ENCODE measurements at places on chromosomes 13 and 19.
A peak's percentile ranks its signal among the peaks of the same experiment; 100 is the strongest.

DNA sequence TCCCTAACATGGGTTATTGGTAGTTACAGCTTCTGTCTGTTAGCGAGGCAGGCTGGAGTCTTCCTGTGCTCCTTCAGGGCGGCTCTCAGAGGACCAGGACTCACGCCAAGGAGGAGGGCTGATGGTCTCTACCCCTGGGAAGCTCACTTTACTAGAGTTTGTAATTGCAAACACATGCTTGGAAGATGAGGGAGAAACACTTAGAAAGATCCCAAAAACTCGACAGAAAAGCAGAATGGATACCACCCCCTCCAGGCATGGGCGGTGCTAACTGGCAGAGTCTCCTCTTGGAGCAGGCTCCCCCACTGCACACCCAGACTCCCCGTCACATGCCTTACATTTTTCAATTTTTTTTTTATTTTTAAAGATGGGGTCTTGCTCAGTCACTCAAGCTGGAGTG, 62.0 kb downstream of the PARP4 start:
- no peaks in the 10 kb centered on the region for H3K27me3 ChIP-seq
- DNase-seq: no peak
- H3K36me3 ChIP-seq: peaks cover 12% of the 10 kb centered on the region

- no peak overlapping the region for H3K4me3 ChIP-seq
- H3K4me1 ChIP-seq: peaks cover 44% of the 10 kb centered on the region
- DNase-seq: peak; percentile 59
- no peaks in the 10 kb centered on the region for H3K27me3 ChIP-seq
- no peak overlapping the region for H3K27ac ChIP-seq
Observed at GRCh38 chr13:114099918-114100445, 32.4 kb downstream of the RASA3 start.

DNA sequence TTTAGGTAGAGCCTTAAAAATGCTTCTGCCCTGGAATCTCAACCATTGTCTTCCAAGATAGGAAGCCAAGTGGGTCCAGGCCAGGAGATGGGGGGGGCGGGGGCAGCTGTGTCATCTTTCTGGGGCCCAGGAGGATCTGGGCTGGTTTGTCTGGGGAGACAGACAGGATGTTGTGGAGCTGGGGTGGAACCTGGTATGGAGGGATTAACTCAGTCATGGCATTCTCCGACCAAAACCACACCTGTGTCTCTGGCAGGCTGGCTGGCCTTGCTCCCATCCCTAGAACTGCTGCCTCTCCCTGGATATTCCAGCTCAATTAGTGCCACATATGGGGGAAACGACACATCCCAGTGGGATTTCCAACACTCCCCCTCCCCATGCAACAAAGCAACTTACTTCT, 2.7 kb upstream of the MAP2K7 start:
- H3K4me1 ChIP-seq: peaks cover 25% of the 10 kb centered on the region
- H3K27ac ChIP-seq: no peak overlapping the region
- H3K36me3 ChIP-seq: no peaks in the 10 kb centered on the region
- H3K4me3 ChIP-seq: no peak overlapping the region
- H3K27me3 ChIP-seq: peaks cover 2% of the 10 kb centered on the region

DNA sequence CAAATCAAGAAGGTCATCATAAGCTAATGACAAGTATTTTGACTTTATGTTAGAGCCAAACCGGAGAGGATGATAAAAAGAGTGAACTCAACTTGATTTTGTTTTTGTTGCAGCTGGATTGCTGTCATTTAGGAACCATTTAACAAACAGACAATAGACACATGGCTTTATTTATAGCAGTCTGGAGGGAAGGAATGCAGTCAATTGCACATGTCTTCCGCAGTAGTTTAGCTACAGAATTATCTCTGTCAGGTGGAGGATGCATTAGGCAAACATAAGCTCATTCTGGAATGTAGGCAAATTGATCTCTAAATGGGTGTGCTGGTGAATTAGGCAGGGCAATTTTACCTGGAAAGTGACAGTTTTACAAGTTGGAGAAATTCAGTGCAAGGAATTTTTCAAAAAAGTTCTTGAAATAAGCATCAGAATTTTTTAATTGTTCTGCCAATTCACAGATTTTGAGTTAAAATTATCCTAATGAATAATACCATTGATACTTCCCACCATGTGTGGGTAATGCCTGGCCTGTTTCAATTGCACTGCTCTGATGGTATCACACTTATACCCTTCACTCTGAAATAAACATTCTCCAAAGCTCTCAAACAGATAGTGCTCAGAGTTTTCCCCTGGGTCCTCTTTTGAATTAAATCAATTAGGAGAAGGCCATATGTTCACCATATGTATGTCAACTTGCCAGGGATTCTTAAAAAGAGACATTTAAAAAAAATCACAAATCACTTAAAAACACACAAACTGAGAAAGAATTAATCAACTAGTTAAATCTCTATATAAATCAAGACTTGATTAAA, 318.3 kb downstream of the NDFIP2 start:
- no peak overlapping the region for H3K4me3 ChIP-seq
- no peak for DNase-seq
- H3K36me3 ChIP-seq: no peaks in the 10 kb centered on the region
- no peak overlapping the region for H3K27ac ChIP-seq
- peaks cover 16% of the 10 kb centered on the region for H3K4me1 ChIP-seq

GRCh38 chr13:69956839-69957238, 150.8 kb upstream of the ATXN8OS start:
- no peaks in the 10 kb centered on the region for H3K27me3 ChIP-seq
- H3K4me3 ChIP-seq: no peak overlapping the region
- no peak for DNase-seq
- H3K36me3 ChIP-seq: no peaks in the 10 kb centered on the region
- no peaks in the 10 kb centered on the region for H3K4me1 ChIP-seq

GRCh38 chr19:45153339-45154063, 7.3 kb downstream of the NKPD1 start:
- H3K27me3 ChIP-seq: peaks cover 19% of the 10 kb centered on the region
- H3K27ac ChIP-seq: no peak overlapping the region
- H3K4me1 ChIP-seq: peaks cover 19% of the 10 kb centered on the region
- H3K36me3 ChIP-seq: no peaks in the 10 kb centered on the region
- H3K4me3 ChIP-seq: peak overlapping the region; percentile 73
- DNase-seq: no peak

- H3K4me3 ChIP-seq: peak overlapping the region; percentile 63
- H3K27ac ChIP-seq: peak overlapping the region; percentile 16
- no peaks in the 10 kb centered on the region for H3K27me3 ChIP-seq
- no peak for DNase-seq
- H3K4me1 ChIP-seq: peaks cover 16% of the 10 kb centered on the region
- H3K36me3 ChIP-seq: peaks cover 9% of the 10 kb centered on the region
Observed at GRCh38 chr19:35270381-35270811, 1.6 kb downstream of the USF2 start.

- H3K27ac ChIP-seq: no peak overlapping the region
- H3K27me3 ChIP-seq: peaks cover 11% of the 10 kb centered on the region
- no peaks in the 10 kb centered on the region for H3K4me1 ChIP-seq
- no peak overlapping the region for H3K4me3 ChIP-seq
Observed at GRCh38 chr13:21232196-21232595, 55.7 kb downstream of the MRPL57 start.

GRCh38 chr13:48500652-48501197, 32.2 kb downstream of the RCBTB2 start:
- H3K27ac ChIP-seq: peak overlapping the region; percentile 91
- peaks cover 23% of the 10 kb centered on the region for H3K36me3 ChIP-seq
- no peak for DNase-seq
- H3K4me3 ChIP-seq: peak overlapping the region; percentile 84
- peaks cover 82% of the 10 kb centered on the region for H3K4me1 ChIP-seq

DNA sequence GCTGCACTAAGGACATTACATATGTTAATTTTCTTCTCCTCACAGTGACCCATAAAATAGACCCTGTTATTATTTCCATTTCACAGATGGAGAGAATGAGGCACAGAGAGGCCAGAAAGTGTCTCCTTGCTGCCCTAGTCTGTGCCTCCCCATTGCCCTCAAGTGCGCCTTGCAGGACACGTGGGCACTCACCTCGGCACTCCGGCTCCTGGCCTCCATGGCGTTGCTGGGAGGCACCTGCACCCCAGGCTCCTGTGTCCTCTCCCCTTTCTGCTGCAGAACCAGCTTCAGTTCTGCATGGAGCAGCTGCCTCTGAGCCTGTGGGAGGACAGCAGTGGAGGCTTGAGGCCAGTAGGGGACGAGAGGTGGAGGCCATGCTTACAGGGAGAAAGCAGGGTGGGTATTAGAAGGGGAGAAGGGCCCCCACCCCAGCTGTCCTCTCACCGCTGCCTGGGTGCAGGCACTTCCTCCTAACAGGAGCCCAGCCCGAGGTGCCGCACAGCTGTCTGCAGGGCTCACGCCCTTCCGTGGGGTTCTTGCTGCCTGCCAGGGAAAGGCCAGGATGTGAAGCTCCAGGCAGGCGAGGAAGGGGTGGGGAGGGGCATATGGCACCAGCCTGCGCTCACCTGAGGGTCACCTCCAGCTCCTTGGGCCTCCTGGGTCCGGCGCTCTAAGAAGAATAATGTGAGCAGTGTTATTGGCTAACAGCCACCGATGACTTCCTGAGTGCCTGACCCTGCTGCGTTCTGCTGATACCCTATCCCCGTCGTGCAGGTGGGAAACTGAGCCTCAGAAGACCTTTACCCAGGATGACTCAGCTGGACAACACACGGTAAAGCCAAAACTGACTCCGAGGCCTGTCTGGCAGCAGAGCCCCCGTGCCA, 5.2 kb downstream of the PRX start:
- no peak overlapping the region for H3K27ac ChIP-seq
- no peak for DNase-seq
- H3K36me3 ChIP-seq: no peaks in the 10 kb centered on the region
- H3K27me3 ChIP-seq: no peaks in the 10 kb centered on the region
- H3K4me3 ChIP-seq: no peak overlapping the region

DNA sequence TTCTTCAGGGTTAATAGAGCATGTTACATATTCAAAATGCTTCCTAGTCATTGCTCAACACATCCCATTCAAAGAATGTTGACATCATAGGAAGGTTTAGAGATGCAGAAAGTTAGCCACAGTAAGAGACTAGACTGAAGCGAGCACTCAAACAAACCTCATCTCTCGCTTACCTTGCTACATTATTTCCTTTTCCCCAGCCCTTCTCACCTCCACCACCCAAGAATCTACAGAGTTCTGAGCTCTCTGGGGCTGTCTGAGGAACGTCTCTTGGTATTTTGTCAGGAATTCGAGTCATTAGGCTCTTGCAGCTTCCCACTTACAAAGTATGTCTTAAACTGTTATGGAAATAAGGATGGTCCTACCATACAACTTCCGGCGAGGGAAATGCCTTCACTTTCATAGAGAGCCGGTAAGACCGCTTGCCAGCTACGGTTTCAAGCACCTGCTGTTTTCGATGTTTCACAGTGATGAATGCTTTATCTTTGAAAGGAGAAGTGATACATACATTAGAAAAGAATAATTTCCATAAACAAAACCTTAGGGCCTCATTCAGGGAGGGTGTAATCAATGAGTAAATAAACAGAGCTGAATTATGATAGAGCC, 65.1 kb downstream of the FLT1 start:
- no peak overlapping the region for H3K27ac ChIP-seq
- H3K4me3 ChIP-seq: no peak overlapping the region
- H3K27me3 ChIP-seq: peaks cover 16% of the 10 kb centered on the region
- peaks cover 12% of the 10 kb centered on the region for H3K36me3 ChIP-seq
- H3K4me1 ChIP-seq: peaks cover 4% of the 10 kb centered on the region

DNA sequence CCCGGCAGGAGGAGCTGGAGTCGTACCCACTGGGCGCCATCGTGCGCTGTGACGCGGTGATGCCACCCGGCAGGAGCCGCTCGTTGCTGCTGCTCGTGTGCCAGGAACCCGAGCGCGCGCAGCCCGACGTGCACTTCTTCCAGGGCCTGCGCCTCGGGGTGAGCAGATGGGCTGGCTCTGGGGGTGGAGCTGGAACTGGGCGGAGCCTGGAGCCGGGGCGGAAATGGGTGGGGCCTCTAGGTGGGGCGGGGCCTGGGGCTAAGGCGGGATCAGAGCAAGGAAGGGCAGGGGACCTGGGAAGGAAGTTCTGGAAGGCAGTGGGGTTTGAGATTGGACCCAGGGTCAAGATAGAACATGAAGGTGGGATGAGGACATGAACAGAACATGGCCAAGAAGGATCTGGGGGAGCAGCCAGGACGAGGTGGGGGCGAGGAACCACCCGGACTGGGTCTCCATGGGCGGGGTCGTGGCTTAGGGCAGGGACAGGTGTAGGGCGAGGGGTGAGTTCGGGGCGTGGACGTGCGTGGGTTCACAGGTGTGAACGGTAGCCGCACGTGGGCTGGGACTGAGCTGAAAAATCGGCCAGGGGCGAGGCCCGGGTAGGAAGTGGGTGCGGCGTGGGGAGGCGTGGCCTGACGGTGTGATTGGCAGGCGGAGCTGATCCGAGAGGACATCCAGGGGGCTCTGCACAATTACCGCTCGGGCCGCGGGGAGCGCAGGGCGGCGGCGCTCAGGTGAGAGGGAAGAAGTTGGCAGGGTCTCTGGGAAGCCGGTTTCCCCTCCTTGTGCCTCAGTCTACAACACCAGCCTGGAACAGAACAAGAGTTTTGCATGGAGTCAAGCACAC, 4.7 kb downstream of the EPS8L1 start:
- DNase-seq: peak; percentile 86
- H3K27ac ChIP-seq: peak overlapping the region; percentile 88
- no peaks in the 10 kb centered on the region for H3K36me3 ChIP-seq

- no peak overlapping the region for H3K4me3 ChIP-seq
- H3K27ac ChIP-seq: no peak overlapping the region
- no peak for DNase-seq
- H3K4me1 ChIP-seq: no peaks in the 10 kb centered on the region
Observed at GRCh38 chr19:4849019-4849418, 17.5 kb upstream of the TICAM1 start.

DNA sequence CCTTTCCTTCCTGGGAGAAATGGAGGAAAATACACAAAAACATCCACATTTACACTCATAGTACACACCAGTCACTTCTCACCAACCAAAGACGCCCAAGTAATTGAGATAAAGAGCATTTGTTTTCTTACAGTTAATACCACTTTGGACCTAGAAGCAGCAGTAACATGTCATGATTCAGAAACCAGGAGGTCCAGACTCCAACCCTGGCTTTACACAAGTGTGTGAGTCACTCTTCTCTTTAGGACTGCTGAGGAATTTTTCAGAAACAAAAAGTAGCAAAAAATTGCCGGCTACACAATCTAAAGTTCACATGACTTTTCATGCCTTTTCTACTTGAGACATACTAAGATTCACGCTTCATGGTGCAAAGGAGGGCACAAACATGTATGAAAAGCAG, 42.1 kb downstream of the TUBGCP3 start:
- H3K27me3 ChIP-seq: no peaks in the 10 kb centered on the region
- H3K36me3 ChIP-seq: peaks cover 15% of the 10 kb centered on the region
- no peak for DNase-seq
- no peak overlapping the region for H3K27ac ChIP-seq

DNA sequence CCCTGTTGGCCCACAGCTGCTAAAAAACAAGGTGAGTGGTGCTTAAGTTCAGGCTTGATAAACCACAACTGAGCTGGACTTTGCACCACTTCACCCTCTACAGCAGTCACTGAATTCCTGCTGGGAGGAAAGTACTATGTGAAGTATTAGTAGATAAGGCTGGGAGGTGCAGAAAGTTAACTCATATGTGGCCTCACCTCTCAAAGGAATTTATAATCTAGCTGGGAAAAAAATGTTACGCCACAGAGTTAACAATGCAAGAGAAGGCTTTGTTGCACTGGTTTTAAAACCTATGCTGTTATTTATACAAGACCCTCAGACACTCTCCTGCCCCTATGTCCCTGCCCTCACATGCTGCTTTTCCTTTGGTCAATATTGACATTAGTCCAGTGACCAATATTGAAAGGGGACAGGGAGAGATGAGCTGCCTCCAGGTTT, 60.9 kb downstream of the LIG4 start:
- no peak overlapping the region for H3K4me3 ChIP-seq
- no peaks in the 10 kb centered on the region for H3K36me3 ChIP-seq
- DNase-seq: no peak
- H3K27ac ChIP-seq: no peak overlapping the region
- peaks cover 9% of the 10 kb centered on the region for H3K27me3 ChIP-seq

GRCh38 chr19:46202426-46202825, 27.1 kb upstream of the IGFL1 start:
- H3K27ac ChIP-seq: no peak overlapping the region
- DNase-seq: no peak
- no peaks in the 10 kb centered on the region for H3K4me1 ChIP-seq
- H3K4me3 ChIP-seq: no peak overlapping the region
- peaks cover 32% of the 10 kb centered on the region for H3K27me3 ChIP-seq
